Activated T-helper 1 cell treated with anti-CD3 and anti-CD28 coated beads, Interleukin-2, amount 50 U/mL, for 16 hours (primary cell): ENCODE measurements at places on chromosomes 13 and 19.
A peak's percentile ranks its signal among the peaks of the same experiment; 100 is the strongest.

- DNase-seq: no peak
Observed at GRCh38 chr13:60226507-60226906, 62.8 kb upstream of the DIAPH3 start.

DNA sequence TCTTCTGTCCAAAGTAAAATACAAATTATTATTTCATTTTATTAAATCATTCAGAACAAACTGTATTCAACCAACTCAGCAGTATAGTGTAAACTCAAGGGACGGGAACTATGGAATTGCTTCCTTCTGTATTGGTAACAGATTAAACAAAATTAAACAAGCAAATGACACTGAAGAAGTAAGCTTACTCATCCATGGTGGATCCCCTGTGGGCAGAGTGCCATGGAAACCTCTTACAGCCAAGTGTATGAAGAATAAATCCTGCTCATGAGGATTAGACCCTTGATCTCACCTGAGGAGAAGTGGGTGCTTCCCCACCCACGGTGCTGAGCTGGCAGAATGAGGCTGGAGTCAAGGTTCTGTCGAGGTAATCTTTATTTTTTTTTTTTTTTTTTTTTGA is 18.0 kb upstream of the RFXAP start:
- DNase-seq: no peak

GRCh38 chr13:79913141-79913827 is 427.6 kb downstream of the SPRY2 start:
- no peak for DNase-seq

DNA sequence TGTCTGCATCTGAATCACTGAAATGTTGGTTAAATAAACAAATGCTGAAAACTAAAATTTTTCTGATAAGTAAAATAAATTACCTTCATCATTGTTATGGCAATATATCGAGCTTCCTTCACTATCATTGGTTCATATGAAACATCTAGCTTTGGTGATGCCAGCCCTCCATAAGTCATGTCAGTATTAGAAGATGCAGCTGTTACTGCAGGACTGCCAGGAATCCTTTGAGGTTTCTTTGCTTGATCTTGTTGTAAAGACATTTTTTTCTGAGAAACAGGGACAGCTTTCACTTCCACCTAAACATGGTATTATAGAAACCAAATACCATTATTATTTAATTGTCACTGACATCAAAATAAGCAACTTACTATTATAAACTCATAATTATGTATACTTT is 123.7 kb upstream of the FBXL3 start:
- DNase-seq: no peak

GRCh38 chr19:55461259-55461973 is at the start of gene ISOC2:
ISOC2 (minus strand) TSS chr19:55461642; CDS start chr19:55456486, 5,156 bp downstream.
- DNase-seq: peak; percentile 100

DNA sequence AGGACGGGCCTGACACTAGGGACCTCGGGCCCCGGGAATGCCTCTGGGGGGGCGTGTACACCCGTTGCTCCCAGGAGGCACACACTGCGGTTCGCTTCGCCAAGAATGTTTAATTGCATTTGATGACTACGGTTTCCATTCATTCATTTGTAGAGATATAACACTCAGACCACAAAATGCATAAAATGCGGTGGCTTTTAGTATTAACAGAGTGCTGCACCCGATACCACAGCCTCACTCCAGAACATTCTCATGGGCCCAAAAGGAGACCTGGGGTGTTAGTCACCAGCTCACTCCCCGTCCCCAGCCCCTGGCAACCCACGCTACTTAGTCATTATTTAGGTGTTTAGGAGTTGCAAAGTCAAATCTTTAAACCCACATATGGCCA is 21.8 kb downstream of the HCN2 start:
- peak; percentile 61 for DNase-seq

GRCh38 chr13:95833719-95834118 is 156.8 kb downstream of the DNAJC3 start:
- DNase-seq: no peak

- no peak for DNase-seq
Observed at GRCh38 chr13:94176561-94176960, 302.9 kb downstream of the DCT start.

DNA sequence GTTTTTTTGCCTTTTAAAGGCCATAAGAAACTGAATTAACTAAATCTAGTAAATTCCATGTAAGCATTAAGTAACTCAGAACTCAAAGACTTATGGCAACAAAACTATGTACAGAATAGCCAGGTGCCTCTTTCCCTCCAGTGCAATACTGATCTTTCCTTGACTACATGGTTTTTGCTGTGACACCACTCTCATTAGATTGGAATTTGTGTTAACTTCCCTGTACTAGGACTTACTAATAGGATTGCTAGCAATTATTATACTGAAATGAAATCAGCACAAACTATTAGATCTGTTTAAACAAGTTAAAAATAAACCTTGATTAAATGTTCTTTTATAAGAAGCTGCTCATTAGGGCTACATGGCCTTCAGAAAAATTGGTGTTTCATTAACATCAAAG is 96.3 kb downstream of the DACH1 start:
- no peak for DNase-seq

GRCh38 chr13:113559061-113559460 is 25.5 kb upstream of the TFDP1 start:
- DNase-seq: no peak
